ENCODE measurements at places on chromosomes 3 and 15.

DNA sequence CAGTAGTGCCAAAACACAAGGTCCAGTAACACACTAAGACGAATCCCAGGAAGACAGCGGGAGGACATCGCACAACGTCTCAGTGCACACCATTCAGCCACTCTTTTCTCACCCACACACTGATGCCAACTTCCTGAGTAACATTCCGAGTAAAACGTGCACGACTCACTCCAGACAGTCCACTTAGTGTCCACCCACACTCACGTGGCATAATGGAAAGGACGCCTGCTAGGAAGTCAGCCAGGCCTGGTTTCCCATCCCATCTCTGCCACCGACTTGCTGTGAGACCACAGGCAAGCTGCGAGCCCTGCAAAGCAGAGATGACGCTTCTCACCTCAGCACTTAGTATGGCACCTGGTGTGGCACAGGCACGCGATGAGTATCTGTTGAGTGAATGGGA lies 36.8 kb upstream of the VGLL4 start:
- no peak for DNase-seq

GRCh38 chr15:101020945-101021344 lies 101.8 kb downstream of the LRRK1 start:
- DNase-seq, result no peak

GRCh38 chr15:80991421-80991820 lies 1.8 kb upstream of the MESD start:
- no peak for DNase-seq

GRCh38 chr15:29711531-29711930 lies 110.7 kb downstream of the TJP1 start:
- DNase-seq, result no peak

GRCh38 chr3:178397836-178398235 lies 138.4 kb upstream of the KCNMB2 start:
- no peak for DNase-seq

DNA sequence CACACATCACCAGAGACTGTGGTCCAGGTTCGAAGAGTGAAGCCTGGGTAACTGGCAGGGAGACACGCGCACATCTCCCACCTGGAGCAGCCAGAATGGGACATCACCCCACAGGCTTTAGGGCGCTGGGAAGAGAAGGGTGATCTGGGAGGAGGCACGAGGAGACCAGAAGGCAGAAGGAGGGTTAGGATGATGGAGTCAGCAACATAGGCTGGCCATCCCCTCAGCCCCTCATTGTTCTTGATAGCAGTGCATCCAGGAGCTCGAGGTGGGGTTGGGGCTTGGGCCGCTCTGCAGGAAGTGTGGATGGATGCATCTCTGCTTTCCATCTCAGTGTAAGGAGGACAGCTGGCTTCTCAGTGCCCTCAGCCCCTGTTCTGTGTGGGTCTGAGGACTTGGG lies 15.2 kb downstream of the PLA2G4F start:
- no peak for DNase-seq

- no peak for DNase-seq
These were observed 186.2 kb downstream of the XXYLT1 start for GRCh38 chr3:195084746-195085145.

GRCh38 chr3:103052236-103052830 lies 617.5 kb downstream of the ZPLD1 start:
- DNase-seq, result no peak

- DNase-seq, result peak; percentile 68
These were observed at the start of gene ZDHHC23 for GRCh38 chr3:113947372-113948014. ZDHHC23 (plus strand) TSS chr3:113948013; CDS start chr3:113948803, 790 bp downstream.

- DNase-seq, result no peak
These were observed 78.2 kb downstream of the NEDD4 start for GRCh38 chr15:55915221-55915620.

- no peak for DNase-seq
These were observed 203.2 kb upstream of the PPP2R3A start for GRCh38 chr3:135762188-135762856.

Measured in activated naive CD4-positive, alpha-beta T cell treated with Interleukin-2 at 50 U/mL for 16 hours (primary cell).